NCI-H1417 treated with DMSO at 0.1 percent for 48 hours (cell line): ENCODE measurements at places on chromosomes 2 and 18.

GRCh38 chr2:150041722-150042425, 445.6 kb downstream of the RND3 start:
- no peak for DNase-seq

DNA sequence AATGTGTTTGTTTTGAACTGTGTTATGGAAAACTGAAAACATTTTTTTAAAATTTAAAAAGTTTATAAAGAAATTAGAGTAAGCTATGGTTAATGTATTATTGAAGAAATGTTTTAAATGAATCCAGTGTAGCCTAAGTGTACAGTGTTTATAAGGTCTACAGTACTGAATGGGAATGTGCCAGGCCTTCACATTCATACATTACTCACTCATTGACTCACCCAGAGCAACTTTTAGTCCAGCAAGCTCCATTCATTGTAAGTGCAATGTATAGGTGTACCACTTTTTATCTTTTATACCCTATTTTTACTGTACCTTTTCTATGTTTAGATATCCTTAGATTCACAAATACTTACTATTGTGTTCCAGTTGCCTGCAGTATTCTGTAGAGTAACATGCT, 215.1 kb upstream of the THUMPD2 start:
- no peak for DNase-seq

DNA sequence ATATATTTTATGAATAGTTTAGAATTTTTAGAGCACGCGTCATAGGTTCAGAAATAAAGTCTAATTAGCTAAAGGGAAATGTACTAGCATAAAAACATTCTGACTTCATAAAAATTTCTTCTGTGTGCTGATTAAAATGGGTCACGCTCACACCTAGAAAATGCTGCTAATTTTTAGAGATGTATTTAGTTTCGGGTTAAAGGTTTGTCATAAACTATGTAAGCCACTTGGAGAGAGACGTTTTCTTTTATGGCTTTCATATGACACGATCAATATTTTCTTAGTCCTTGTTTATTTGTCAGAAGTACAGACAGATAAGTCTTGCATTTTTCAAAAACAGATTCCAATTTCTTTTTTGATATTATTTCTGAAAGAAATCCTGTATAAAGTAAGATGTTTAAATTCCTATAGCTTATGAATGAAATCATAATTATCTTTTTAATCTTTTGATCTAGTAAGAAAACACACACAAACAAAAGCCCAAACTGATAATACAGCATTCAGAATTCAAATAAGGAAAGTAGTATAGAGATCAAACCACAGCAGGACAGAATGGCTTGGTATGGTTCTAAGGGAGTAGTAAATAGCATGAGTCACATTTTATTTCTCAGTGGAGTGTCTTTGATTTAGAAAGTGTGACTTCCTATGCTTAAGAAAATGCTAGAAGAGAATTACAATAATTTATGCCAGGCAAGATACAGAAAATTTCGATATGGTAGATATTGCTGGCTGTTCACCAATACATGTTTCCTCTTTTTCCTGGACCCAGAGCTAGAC, 236.6 kb downstream of the GPD2 start:
- DNase-seq, result no peak

DNA sequence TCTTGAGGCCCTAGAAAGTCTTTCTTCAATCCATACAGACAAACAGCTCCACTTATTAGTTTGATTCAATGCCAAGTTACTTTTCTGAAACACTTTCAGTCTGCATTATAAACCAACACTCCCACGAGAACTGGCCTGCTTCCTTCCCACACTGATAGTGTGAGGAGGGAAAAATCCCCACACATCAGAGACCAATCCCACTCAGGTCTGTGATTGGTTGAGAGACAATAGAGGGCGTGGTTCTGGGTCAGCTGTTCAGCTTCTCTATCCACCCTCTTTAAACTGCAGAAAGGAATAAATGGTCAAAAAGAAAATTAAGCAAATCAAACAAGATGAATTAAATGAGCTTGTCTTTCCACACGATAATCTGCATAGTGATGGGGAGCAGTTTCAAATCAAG, 152.5 kb downstream of the NRP2 start:
- DNase-seq, result no peak

GRCh38 chr2:68829749-68830148, 41.4 kb downstream of the BMP10 start:
- DNase-seq, result no peak

DNA sequence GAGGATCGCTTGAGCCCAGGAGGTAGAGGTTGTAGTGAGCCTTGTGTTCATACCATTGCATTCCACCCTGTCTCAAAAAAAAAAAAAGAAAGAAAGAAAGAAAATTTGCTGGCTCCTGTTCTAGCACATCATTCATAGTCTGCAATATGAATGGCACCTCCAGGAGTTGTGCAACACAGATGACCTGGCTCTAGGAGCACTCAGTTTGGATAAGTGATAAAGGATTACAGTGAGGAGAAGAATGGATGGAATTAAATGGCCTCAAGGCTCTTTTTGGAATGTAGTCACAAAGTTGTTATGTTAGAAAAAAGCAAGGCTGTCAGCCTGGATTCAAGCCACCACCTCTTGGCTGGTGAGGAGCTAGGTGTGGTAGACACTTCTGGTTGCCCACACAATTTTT, 21.5 kb upstream of the SPRED2 start:
- no peak for DNase-seq

DNA sequence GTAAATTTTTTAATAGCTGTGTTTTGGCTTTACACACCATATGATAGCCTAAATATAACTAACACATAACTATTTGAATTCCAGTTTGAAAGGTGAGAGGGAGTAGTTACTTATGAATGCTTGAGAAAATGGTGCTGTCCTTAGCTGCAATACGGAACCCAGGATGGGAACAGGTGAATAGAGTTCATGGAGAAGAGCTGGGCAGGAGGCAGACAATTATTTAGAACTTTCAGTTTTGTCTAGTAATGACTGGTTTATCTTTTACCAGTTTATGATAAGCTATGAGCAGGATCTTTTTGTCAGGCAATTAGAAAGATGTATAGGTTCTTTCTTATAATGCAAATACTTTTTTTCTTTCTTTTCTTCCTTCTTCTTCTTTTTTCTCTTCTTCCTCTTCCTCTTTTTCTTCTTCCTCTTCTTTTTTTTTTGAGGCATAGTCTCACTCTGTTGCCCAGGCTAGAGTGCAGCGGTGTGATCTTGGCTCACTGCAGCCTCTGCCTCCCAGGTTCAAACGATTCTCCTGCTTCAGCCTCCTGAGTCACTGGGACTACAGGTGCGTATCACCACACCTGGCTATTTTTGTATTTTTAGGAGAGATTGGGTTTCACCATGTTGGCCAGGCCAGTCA, 25.9 kb downstream of the UBR3 start:
- no peak for DNase-seq

GRCh38 chr2:241034490-241035141, 36.2 kb downstream of the SNED1 start:
- no peak for DNase-seq

DNA sequence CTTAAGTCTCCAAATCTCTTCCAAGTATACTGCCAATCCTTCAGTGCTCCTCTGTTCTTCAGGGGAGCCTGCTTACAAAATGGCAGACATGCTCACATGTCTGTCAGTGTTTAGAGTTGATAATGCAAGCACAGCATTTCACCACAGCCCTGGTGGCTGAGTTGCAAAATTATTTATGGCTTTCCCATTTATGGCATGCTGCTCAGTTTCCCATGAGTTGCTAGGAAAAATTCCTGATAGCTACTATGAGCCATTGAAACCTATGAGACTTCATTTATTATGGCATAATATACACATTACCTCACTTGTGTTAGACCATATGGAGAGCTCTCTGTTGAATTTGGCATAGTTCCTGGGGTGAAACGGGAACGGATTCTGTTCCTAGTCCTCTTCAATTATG, 448.7 kb upstream of the TCF4 start:
- no peak for DNase-seq

GRCh38 chr2:112658839-112659667, 13.3 kb downstream of the SLC20A1 start:
- DNase-seq, result no peak

DNA sequence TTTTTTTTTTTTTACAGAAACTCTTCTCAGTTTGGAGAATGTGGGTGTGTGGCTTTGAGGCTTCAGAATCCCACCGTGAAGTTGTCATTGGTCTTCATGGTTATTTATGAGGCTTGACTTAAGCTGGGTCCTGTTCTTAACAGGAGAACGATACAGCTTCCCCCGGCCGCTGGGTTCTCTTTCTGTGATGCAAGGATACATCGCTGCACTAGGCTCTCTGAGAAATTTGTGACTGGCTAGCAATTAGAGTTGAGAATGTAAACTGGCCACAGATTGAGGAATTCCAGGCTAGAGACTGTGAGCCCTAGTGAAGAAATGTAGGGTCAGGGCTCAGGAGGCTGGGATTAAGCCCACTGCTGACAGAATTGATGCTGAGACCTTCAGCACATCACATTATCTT, 29.8 kb downstream of the MGAT5 start:
- no peak for DNase-seq

- DNase-seq, result no peak
Observed at GRCh38 chr2:236444187-236444586, 125.4 kb upstream of the ACKR3 start.

DNA sequence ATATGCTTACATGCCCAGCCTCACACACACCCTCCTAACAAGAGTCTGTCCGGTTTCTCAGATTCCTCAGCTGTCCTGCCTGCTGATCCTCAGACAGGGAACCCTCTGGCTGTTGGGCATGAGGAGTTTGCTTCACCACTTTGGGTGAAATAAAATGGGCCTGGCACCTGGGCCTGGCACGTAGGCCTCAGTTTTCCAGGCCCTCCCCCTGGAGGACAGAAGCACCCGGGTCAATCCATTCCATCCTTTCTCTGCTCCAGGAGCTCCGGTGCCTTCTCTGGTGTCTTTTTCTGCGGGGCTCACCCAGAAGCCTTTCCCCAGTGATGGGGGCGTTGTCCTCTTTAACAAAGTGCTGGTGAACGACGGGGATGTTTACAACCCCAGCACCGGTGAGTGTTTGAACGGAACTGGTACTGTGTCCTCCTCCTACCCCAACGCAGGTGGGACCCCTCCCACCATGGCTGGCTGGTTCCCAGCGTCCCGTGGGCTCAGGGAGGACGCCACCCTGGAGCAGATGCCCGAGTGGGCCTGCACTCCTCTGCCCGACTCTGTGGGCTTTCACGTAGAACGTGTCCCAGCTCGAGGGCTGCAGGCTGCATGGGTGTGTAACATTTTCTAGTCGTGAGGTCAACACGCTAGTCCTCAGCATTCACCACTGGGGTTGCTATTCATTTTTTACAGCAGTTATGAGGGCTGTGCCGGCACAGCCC, 62.8 kb downstream of the EMILIN2 start:
- no peak for DNase-seq

DNA sequence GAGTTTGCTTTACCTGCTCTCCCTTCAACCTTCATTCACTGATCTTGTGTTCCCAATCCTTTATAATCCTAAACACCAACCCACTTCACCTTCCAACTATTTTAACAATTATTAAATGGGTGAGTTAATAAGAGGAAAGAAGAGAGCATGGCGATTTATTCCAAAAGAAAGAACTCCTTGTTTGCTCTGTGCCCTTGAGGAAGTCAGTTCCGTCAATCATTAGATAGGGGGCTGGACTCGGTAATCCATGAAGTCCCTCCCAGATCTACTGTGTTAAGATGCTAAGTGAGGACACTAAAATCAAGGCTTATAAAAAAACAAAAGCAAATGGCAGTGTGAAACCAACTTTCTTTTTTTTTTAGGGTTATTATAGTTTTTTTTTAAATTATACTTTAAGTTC, 589.9 kb downstream of the XIRP2 start:
- DNase-seq, result no peak

DNA sequence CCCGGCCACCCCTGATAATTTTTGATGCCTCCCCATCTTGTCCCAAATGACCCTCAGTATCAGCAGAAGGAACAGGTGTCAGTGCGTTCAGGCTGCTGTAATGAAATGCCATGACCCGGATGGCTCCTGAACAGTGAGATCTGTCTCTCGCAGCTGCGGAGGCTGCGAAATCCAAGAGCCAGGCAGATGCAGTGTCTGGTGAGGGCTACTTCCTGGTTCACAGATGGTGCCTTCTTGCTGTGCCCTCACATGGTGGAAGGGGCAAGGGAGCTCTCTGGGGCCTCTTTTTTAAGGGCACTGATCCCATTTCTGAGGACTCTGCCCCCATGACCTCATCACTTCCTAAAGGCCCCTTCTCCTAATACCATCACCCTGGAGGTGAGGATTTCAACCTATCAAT, 152.2 kb downstream of the TWIST2 start:
- DNase-seq, result no peak

DNA sequence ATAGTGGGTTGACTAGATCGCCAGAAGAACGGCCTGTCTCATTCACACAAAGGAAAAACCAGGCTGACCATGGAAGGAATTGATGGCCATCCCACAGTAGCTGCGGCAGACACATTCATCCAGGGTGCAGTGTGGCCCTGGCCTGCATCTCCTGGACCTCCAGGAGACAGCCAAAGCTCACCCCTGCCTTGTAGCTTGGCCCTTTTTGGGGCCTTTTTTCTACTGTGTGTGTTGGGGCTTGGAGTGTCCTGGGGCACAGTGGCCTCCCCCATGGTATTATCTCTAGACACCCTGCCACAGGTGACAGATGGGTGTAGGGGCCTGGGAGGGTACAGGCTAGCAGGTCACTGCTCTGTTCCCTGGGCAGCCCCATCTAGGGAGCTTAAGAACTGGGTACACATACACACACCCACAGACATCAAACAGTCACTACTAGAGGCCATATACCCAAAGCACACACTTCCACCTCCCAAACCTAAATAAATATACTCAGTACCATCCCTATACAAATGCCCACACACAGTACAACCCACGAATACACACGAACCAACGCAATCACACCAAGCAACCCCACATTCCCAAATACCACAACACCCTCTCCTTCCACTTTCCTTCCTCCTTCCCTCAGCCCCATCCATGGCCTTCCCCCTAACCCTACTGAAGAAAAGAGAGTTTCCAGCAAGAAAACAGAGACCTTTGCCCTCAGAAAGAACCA, 8.6 kb downstream of the EN1 start:
- DNase-seq, result no peak

GRCh38 chr2:95052307-95052706, 26.8 kb downstream of the MAL start:
- no peak for DNase-seq

DNA sequence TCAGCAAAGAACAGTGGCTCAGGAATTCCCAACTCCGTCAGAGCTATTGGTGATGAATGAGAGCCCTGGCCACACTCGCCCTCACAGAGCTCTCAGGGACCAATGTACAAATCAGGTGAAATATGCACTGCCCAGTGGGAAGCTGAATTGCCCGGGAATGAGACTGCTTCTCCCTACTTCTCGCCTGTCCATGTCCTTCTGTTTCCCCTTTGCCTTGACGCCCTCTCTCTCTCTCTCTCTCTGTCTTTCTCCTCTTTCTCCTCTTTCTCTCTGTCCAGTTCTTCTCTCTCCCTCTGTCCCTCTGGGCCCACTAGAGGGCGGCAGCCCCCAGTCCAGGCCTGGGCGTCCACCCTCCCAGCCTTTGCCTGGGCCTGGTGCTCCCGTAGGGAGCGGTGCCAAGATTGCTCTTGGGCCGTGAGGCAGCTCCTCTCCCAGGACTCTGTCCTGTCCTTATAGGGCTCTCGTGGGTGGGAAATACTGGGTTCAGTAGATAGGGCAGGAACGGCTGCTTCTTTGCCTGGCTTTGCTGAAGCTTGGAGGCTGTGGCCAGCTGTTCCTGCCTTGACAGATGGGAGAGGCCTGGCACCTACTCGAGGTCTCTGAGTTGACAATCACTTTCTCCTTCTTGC, 28.4 kb upstream of the PUM2 start:
- DNase-seq, result no peak
